ENCODE measurements at places on chromosomes 11 and 22. TPM values are rescaled to one million over a fixed set of nuclear protein-coding genes. Genes with fewer than 3 reads are reported as not detected.

DNA sequence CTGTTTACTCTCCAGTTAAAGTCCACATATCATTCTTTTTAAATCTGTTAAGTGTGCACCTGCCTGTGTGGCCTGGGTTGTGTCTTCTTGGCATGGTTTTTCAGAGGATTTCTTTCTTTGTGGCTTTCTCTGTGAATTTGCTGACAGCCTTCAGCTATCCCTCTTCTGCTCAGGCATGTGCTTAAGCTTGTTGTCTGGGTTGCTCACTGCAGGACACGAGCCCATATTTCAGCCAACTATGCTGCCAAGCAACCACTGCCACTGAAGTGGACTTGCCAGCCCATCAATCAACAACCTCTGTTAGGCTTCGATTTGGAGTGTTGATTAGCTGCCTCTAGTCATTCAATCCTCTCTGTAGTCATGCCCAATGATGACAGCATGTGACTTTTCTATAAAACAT lies 18.4 kb downstream of the OR51I2 start:
- DNase-seq, result no peak
- peaks cover 16% of the 10 kb centered on the region for H3K27me3 ChIP-seq
- no peak overlapping the region for H3K27ac ChIP-seq

DNA sequence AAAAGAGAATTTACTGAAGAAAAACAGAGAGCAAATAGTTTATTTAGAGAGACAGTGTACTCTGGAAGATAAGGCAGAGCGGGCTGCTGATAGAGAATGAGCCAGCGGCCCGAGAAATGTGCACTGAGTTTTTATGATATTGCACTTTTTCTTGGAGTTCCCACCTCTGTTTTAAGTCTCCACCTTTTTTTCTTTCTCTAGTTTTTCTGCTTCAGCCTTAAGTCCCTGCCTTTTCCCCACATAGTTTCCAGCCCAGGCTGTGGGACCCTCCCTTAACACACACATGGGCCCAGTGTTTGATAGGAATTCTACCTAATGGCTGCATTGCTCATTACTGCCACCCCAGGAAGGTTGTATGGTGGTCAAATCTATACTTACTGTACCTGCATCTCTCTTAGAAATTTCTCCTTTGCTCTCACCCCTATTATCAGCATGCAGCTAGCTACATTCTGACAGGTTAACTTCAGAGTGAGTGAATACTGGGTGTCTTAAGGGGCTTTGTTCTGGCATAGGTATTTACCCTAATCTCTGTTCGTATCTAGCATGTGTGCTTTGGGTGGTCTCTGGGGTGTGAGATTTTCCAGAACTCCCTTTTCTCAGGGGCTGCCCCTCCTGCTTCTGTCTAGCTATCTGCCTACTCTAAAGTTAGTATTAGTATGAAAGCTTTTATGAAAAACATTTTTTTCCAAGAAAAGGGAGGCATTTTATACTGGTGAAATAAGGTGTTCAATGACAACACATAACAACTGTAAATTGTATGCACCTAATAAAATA lies 127.3 kb upstream of the TOP3B start:
- no peak for DNase-seq
- H3K27ac ChIP-seq, result no peak overlapping the region
- H3K4me1 ChIP-seq, result peaks cover 8% of the 10 kb centered on the region
- H3K27me3 ChIP-seq, result peaks cover 8% of the 10 kb centered on the region

- no peak for DNase-seq
- H3K36me3 ChIP-seq, result no peaks in the 10 kb centered on the region
- H3K27ac ChIP-seq, result no peak overlapping the region
- H3K4me3 ChIP-seq, result no peak overlapping the region
These were observed 667.0 kb downstream of the NTM start for GRCh38 chr11:132037467-132037862.

The DEUP1 gene
- not detected for total RNA-seq

DNA sequence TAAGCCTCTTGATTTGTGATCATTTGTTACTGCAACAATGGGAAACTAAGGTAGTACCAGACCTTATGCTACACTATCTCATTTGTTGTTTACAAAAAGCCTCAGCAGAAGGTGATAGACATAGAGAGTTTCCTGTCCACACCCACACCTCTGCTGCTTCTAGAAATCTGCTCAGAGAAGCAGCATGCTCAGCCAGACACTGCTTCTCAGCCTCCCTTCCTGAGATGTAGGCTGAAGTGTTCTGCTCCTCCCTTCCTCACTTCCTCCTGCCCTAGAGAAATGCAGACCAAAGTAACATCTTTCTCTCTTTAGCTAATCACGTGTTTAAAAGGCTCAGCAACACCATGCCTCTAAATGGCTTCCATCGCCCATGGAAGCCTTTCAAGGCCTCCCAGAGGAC lies 88.4 kb downstream of the SLC1A2 start:
- H3K4me1 ChIP-seq, result peaks cover 25% of the 10 kb centered on the region
- H3K4me3 ChIP-seq, result no peak overlapping the region
- no peak for DNase-seq
- peaks cover 2% of the 10 kb centered on the region for H3K27me3 ChIP-seq

- H3K27me3 ChIP-seq, result peaks cover 4% of the 10 kb centered on the region
- no peak overlapping the region for H3K27ac ChIP-seq
- H3K4me3 ChIP-seq, result no peak overlapping the region
- no peaks in the 10 kb centered on the region for H3K4me1 ChIP-seq
These were observed 26.7 kb downstream of the IGLL1 start for GRCh38 chr22:23553438-23553837.

- no peak for DNase-seq
- H3K4me3 ChIP-seq, result no peak overlapping the region
- no peak overlapping the region for H3K27ac ChIP-seq
- no peaks in the 10 kb centered on the region for H3K36me3 ChIP-seq
These were observed 136.3 kb downstream of the PKNOX2 start for GRCh38 chr11:125300791-125301218.

The DDIAS gene
- 29.1 TPM for total RNA-seq

DNA sequence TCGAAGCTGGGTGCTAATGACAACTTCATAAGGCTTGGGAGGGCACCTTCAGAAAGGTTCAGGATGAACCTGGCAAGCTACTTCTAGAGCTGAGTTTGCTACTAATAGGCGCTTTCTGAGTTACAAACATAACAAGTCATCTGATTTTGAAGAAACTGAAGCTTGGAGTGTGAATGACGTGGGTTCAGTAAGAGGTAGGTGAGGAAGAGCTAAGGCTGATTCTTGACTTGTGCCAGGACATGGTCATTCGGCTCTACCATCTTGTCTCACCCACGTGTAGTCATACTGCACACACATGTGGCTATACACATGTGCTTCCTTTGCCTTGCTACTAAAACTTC lies 56.4 kb downstream of the SWAP70 start:
- peaks cover 7% of the 10 kb centered on the region for H3K36me3 ChIP-seq
- H3K4me3 ChIP-seq, result no peak overlapping the region
- DNase-seq, result no peak
- H3K4me1 ChIP-seq, result peaks cover 18% of the 10 kb centered on the region
- no peaks in the 10 kb centered on the region for H3K27me3 ChIP-seq

The TIMM10B gene
- 44.1 TPM for total RNA-seq

DNA sequence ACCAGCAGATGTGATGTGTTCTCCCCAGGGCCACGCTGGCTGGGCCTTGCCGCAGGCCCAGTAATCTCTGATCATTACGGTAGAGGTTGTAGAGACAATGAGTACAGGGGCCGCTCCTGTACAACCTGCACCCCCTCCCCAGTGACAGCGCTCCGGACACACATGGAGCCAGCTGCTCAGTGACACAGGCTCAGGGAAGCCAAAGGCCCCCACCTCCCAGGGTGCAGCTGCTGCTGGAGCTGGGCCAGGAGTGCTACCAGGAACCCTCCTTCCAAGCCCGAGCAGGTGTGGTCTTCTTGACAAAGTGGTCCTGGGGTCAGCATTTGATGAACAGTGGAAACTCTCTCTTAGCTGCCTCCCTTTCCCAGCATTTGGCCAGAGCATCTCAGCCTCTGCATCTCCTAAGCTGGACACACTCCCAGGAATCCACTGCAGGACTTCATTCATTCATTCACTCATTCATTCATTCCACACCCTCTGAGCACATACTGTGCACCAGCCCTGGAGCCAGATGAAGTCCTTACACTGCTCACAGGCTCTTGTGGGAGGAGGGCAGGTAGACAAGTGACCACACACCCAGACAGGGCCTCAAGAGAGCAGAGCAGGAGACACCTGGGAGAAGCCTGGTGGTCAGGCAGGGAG lies 49.6 kb upstream of the MPEG1 start:
- H3K4me3 ChIP-seq, result no peak overlapping the region
- no peak overlapping the region for H3K27ac ChIP-seq
- no peaks in the 10 kb centered on the region for H3K36me3 ChIP-seq
- H3K4me1 ChIP-seq, result no peaks in the 10 kb centered on the region

GRCh38 chr11:102347462-102348370 lies 702 bp downstream of the BIRC2 start:
- H3K4me1 ChIP-seq, result peaks cover 28% of the 10 kb centered on the region
- peaks cover 18% of the 10 kb centered on the region for H3K36me3 ChIP-seq
- H3K4me3 ChIP-seq, result peak overlapping the region; percentile 90
- no peak for DNase-seq
- peak overlapping the region; percentile 88 for H3K27ac ChIP-seq
- no peaks in the 10 kb centered on the region for H3K27me3 ChIP-seq

DNA sequence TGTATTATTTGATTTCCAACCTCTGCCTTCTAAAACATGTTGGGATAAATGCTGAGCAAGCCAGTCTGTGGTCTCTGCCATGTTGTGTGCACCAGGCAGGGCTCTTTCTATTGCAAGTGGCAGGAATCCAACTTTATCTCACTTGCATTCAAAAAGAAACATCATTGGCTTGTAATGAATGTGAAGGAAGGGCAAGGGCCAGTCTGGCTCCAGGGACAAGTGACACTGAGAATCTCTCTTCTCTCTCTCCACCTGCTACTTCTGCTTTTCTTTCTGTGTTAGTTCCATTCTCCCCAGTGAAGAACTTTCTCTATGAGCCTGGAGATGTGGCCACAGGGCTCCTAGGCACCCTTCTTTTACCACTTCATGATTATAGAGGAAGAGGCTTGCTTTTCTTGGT lies 329.9 kb upstream of the NCAM1 start:
- peaks cover 6% of the 10 kb centered on the region for H3K4me1 ChIP-seq
- no peak for DNase-seq
- H3K27me3 ChIP-seq, result peaks cover 75% of the 10 kb centered on the region
- H3K27ac ChIP-seq, result no peak overlapping the region
- no peaks in the 10 kb centered on the region for H3K36me3 ChIP-seq
- no peak overlapping the region for H3K4me3 ChIP-seq

DNA sequence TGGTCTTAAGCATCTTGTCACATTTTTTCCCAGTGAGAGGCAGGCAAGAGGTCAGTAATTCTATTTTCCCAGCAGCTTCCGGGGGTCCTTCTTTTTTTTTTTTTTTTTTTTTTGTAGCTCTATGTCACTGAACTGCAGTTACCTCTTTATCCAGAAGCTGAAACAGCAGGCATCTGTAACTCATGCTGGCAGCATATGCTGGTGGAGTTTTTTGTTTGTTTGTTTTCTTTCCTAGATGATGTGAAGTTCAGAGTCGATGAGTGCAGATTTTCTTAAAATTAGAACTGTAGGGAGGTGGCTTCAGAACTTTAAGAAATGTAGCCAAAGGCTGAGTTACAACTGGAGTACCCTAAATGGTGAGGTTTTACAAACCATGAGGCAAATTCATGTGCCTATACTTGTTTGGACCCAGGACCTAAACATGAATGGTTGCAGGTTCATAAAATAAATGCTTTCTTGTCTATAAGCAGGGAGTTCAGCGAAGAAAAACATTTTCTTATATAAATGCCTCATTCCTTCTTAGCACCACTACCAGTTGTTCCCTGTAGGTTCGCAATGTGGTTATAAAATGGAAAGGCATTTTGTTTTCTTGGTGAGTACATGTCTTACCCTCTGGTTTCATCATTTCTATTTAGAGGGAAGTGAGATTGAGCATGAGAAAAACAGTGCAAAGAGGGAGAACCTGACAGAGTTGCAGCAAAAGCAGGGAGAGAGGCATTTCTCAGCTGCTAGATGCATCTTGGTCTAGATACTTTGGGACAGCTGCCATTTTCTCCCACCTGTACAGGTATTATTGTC lies 84.0 kb downstream of the TRIM44 start:
- H3K4me3 ChIP-seq, result no peak overlapping the region
- no peaks in the 10 kb centered on the region for H3K27me3 ChIP-seq
- peaks cover 4% of the 10 kb centered on the region for H3K36me3 ChIP-seq
- no peak overlapping the region for H3K27ac ChIP-seq

- no peak overlapping the region for H3K4me3 ChIP-seq
- peaks cover 3% of the 10 kb centered on the region for H3K27me3 ChIP-seq
- no peak for DNase-seq
- H3K36me3 ChIP-seq, result no peaks in the 10 kb centered on the region
These were observed 61.3 kb upstream of the PPP6R3 start for GRCh38 chr11:68398995-68399851.

- peaks cover 21% of the 10 kb centered on the region for H3K27me3 ChIP-seq
- no peak overlapping the region for H3K27ac ChIP-seq
- H3K4me3 ChIP-seq, result no peak overlapping the region
- no peaks in the 10 kb centered on the region for H3K36me3 ChIP-seq
- no peak for DNase-seq
- no peaks in the 10 kb centered on the region for H3K4me1 ChIP-seq
These were observed 87.8 kb downstream of the FBXO7 start for GRCh38 chr22:32562401-32562800.

The MMP27 gene
- total RNA-seq, result not detected

DNA sequence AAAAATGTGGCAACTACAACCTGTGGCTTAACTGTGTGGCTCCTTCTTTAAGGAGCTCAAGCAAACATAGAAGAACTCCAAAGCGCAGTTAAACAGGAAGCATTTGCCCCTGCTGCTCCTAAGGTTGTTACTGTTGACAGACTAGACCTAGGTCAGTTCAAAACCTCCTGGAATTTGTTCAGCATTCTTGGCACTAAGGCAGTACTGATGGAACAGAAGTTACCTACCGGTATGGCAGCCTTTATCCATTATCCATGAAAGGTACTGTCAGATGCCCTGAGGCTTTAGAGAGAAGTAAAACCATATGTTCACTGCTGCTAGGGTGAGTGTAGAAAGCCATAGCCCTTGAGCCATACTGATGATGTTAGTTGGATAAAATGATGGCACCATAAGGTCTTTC lies 916.5 kb upstream of the FAT3 start:
- H3K27me3 ChIP-seq, result no peaks in the 10 kb centered on the region
- H3K27ac ChIP-seq, result no peak overlapping the region
- H3K4me1 ChIP-seq, result no peaks in the 10 kb centered on the region
- H3K4me3 ChIP-seq, result no peak overlapping the region
- DNase-seq, result no peak
- no peaks in the 10 kb centered on the region for H3K36me3 ChIP-seq

The SHANK3 gene
- not detected for total RNA-seq

GRCh38 chr11:20656901-20657300 lies 12.5 kb upstream of the NELL1 start:
- no peaks in the 10 kb centered on the region for H3K4me1 ChIP-seq
- H3K27me3 ChIP-seq, result peaks cover 7% of the 10 kb centered on the region
- no peak for DNase-seq
- no peaks in the 10 kb centered on the region for H3K36me3 ChIP-seq
- H3K4me3 ChIP-seq, result no peak overlapping the region

DNA sequence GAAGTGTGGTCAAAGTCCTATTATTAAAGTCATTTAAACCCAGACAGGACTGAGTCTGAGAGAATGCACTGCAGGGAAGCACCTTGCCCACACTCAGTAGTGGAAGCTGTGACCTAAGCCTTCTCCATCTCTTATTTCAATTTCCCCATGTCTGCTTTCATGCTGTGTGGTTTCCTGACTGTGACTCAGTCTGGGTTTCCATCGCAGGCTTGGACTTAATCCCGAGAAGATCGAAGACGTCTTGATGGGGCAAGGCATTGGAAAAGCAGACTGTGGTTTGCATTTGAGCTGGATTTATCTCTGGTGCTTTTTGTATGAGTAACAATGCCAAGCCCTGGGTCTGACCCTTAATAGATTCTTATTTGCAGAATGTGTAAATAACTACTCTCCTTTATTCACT lies 238.9 kb downstream of the NTM start:
- H3K27me3 ChIP-seq, result peaks cover 8% of the 10 kb centered on the region
- H3K4me3 ChIP-seq, result no peak overlapping the region
- no peak overlapping the region for H3K27ac ChIP-seq
- no peaks in the 10 kb centered on the region for H3K36me3 ChIP-seq
- no peaks in the 10 kb centered on the region for H3K4me1 ChIP-seq

Data from natural killer cell treated with Interleukin-12 subunit alpha and Interleukin-12 subunit beta and Interleukin-15 and Interleukin-18, amount 100 ng/mL, for 72 hours (primary cell).